Germinal center (tissue), 1 donor: ENCODE measurements at places on chromosomes 12 and 14.

GRCh38 chr14:67697006-67697405 is 1.4 kb upstream of the RDH11 start:
- DNase-seq: no peak

GRCh38 chr14:53622447-53622846 is 334.2 kb downstream of the BMP4 start:
- no peak for DNase-seq

DNA sequence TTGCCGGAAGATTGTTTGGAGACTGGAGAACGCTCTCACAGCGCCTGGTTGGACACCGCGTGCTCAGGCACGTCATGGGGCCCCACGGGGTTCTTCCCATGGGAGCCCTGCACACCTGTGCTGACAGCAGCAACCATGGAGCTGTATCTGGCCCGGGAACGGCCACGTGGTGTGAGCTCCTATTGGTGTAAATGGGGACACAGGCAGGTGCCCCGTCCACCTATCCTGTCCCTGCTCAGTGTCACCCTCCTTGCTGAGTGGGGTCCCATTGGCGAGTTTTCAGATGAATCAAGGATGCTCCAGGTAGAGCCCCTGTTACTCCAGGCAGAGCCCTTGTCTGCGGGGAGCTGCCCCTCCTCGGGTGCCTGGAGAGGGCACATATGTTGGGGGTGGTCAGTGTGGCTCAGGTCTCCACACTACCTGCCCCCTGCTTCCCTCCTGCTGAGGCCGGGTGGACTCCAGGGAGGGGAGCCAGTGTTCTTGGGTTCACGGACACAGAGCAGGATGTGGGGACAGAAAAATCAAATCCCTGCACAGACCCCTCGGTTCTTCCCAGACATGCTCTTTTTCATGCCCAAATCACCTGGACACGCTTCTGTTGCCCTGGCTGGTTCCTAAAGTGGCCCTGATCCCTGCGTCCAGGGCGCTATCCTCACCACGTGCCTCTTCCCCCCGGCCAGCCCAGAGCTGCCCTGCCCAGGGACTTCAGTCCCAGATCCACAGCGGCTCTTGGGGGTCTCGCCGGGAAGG is 250.1 kb downstream of the ADGRD1 start:
- no peak for DNase-seq

DNA sequence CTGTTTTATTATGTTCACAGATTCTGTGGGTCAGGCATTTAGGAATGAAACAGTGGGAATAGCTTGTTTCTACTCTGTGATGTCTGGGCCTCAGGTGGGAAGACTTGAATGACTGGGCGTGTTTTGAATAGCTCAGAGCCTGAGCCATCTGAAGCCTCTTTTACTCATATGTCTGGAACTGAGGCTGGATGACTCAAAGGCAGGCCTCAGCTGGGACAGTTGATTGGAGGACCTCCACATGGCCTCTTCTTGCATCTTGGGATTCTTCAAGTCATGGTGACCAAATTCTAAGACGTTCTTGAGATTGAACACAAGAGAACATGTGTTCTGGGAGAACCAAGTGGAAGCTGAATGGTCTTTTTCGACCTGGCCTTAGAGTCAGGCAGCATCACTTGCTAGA is 45.8 kb upstream of the TBX3 start:
- no peak for DNase-seq

DNA sequence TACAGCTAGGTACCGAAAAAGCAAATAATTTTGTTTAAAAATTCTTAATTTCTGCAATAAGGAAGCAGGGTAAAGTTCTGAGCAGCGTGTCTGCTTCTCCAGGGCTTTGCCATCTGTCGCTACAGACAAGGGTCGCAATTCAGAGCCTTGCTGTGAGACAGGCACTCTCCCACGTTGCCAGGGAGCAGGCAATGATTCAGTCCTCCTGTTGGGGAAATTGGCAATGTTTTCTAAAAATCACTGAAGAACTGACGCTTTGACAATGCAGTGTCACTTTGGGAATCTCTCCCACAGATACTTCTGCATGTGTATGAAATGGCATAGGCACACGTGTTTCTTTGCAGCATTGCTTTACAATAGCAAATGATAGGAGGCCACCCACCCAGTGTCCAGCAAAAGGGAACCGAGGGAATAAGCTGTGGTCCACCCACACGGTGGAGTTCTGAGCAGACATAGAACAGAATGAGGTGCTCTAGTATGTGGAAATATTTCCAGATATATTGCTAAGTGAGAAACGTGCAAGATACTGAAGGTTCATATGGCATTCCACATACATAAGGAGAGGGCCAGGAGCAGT is 16.0 kb upstream of the HIP1R start:
- DNase-seq: no peak

DNA sequence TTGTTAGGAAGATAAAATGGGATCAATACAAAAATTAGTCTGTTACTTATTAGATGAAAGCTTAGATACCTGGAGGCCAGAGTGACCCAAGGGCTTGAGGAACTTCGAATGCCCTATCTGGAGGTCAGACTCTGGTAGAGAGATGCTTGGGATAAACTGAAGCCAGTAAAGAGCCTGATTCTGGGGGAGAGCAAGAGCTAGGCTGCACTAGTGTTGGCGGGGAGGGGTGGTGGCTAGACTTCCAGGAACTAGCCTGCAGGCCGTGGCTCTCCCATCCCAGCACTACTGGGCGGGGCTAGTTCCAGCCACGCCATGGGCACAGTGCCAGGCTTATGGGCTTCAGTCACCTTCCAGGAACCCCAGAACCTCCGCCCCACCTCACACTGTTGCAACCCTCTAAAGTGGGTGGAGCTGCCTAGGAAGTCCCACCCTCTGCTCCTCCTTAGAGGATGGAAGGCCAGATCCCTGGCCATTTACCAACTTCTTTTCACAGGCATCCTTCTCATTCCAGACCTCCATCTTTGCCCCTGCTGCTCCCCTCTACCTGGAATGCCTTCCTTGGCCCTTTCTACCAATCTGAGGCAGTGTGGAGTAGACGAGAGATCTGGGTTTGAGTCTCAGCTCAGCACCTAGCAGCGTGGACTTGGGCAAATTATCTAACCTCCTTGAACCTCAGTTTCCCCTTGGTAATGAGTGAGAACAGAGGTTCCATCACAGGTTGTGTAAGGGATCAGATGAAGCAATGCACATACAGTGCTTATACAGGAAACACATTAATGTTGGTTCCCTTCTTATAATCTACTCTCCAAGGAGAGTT is 6.3 kb upstream of the NFE2 start:
- DNase-seq: no peak

- DNase-seq: no peak
These were observed 4.4 kb upstream of the KRT75 start for GRCh38 chr12:52438305-52439301.
